Aorta (tissue), 5 donors: ENCODE measurements at places on chromosomes 2 and 18. TPM values are rescaled to one million over a fixed set of nuclear protein-coding genes. Genes with fewer than 3 reads are reported as not detected.
A peak's percentile ranks its signal among the peaks of the same experiment; 100 is the strongest.

Gene CELF4
- total RNA-seq, result not detected

GRCh38 chr2:225309516-225309915 lies 90.0 kb upstream of the NYAP2 start:
- H3K27me3 ChIP-seq, result no peaks in the 10 kb centered on the region
- no peaks in the 10 kb centered on the region for H3K36me3 ChIP-seq
- no peak overlapping the region for H3K4me3 ChIP-seq

Gene CNTNAP5
- total RNA-seq, result not detected

DNA sequence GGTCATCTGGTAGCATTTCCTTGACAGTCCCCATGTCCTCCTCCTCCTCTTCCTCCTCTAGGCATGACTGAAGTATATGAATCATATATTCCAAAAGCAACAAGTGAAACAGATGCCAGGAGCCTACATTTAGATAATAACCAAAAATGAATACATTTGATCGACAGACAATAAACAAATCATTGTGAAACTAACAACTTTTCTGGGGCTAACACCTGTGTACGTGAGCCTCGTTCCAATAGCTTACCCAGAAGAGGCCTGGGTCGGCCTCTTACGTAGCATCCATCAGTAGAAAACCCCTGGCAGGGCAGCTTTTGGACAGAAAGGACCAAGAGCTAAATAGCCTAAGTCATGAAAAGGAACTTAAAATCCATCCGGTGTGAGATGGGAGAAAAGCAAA lies 15.3 kb upstream of the CREG2 start:
- H3K36me3 ChIP-seq, result no peaks in the 10 kb centered on the region
- no peaks in the 10 kb centered on the region for H3K4me1 ChIP-seq
- H3K4me3 ChIP-seq, result no peak overlapping the region
- no peak overlapping the region for H3K27ac ChIP-seq

DNA sequence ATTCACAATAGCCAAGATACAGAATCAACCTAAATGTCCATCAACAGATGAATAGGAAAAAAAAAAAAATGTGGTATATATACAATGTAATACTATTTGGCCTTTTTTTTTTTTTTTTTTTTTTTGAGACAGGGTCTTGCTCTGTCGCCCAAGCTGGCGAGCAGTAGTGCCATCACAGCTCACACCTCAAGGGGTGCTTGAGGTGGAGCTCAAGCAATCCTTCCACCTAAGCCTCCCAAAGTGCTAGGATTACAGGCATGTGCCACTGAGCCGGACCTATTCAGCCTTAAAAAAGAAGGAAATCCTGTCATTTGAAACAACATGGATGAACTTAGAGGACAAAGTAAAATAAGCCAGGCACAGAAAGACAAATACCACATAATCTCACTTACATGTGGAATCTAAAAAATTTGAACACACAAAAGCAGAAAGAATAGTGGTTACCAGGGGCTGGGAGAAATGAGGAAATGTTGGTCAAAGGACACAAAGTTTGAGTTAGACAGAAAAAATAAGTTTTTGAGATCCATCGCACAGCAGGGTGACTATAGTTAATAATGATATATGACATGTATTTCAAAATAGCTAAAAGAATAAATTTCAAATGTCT lies 26.0 kb downstream of the TLK1 start:
- no peak overlapping the region for H3K27ac ChIP-seq
- H3K36me3 ChIP-seq, result no peaks in the 10 kb centered on the region
- DNase-seq, result no peak
- no peak overlapping the region for H3K4me3 ChIP-seq
- peaks cover 4% of the 10 kb centered on the region for H3K4me1 ChIP-seq

Gene KCNJ3
- total RNA-seq, result 5.1 TPM

DNA sequence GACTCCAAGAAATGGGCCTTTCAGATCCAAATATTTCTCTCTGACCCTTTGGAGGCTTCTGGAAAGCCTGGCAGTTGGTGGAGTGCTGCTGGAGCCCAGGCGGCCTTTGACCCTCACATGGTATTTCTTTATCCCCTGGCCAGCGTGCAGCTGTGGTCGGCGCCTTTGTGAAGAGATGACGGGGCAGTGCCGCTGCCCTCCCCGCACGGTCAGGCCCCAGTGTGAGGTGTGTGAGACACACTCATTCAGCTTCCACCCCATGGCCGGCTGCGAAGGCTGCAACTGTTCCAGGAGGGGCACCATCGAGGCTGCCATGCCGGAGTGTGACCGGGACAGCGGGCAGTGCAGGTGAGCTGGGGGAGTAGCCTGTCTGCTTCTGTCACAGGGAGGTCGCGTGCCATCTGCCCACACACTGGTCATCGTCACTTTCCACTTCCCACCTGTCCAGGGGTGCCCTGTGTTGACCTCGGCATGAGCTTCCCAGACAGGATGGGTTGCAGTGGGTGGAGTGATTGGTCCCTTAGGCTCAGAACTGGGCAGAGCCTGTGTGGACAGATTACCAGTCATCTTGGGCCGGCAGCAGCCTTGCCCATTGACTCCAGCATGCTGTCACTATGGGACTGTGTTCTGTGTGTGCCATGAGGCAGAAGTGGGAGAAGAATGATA lies 158.2 kb downstream of the LAMA3 start:
- no peaks in the 10 kb centered on the region for H3K4me1 ChIP-seq
- no peak overlapping the region for H3K4me3 ChIP-seq
- H3K36me3 ChIP-seq, result no peaks in the 10 kb centered on the region

GRCh38 chr2:1082456-1083205 lies 132.0 kb downstream of the SNTG2 start:
- H3K27me3 ChIP-seq, result no peaks in the 10 kb centered on the region
- H3K36me3 ChIP-seq, result no peaks in the 10 kb centered on the region
- H3K4me1 ChIP-seq, result no peaks in the 10 kb centered on the region

- no peak overlapping the region for H3K4me3 ChIP-seq
- no peaks in the 10 kb centered on the region for H3K4me1 ChIP-seq
- H3K27me3 ChIP-seq, result no peaks in the 10 kb centered on the region
- H3K27ac ChIP-seq, result no peak overlapping the region
Measured at GRCh38 chr2:186347472-186347871, 138.6 kb upstream of the ZC3H15 start.

GRCh38 chr18:36759167-36759776 lies 69.5 kb downstream of the TPGS2 start:
- DNase-seq, result no peak
- peaks cover 5% of the 10 kb centered on the region for H3K36me3 ChIP-seq
- H3K4me3 ChIP-seq, result no peak overlapping the region
- peaks cover under 1% of the 10 kb centered on the region for H3K27me3 ChIP-seq
- H3K27ac ChIP-seq, result no peak overlapping the region
- H3K4me1 ChIP-seq, result no peaks in the 10 kb centered on the region

DNA sequence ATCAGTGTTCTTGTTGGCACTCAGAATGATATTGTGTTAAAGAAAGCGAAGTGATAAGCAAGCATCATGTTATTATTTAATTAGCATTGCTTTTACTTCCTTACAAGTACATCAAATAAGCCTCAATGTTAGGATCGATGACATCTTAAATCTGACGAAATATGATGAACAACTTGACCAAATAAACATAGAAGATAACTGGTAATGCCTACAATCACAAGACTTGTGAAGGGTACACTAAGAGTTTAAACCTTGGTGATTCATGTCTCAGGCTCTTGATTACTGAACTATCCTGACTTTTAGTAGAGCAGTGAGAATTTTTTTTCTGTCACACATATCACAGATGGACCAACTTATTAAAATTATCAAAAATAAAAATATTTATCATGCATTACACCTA lies 500.8 kb upstream of the ZEB2 start:
- H3K27me3 ChIP-seq, result no peaks in the 10 kb centered on the region
- H3K27ac ChIP-seq, result no peak overlapping the region
- H3K36me3 ChIP-seq, result no peaks in the 10 kb centered on the region
- H3K4me3 ChIP-seq, result no peak overlapping the region

DNA sequence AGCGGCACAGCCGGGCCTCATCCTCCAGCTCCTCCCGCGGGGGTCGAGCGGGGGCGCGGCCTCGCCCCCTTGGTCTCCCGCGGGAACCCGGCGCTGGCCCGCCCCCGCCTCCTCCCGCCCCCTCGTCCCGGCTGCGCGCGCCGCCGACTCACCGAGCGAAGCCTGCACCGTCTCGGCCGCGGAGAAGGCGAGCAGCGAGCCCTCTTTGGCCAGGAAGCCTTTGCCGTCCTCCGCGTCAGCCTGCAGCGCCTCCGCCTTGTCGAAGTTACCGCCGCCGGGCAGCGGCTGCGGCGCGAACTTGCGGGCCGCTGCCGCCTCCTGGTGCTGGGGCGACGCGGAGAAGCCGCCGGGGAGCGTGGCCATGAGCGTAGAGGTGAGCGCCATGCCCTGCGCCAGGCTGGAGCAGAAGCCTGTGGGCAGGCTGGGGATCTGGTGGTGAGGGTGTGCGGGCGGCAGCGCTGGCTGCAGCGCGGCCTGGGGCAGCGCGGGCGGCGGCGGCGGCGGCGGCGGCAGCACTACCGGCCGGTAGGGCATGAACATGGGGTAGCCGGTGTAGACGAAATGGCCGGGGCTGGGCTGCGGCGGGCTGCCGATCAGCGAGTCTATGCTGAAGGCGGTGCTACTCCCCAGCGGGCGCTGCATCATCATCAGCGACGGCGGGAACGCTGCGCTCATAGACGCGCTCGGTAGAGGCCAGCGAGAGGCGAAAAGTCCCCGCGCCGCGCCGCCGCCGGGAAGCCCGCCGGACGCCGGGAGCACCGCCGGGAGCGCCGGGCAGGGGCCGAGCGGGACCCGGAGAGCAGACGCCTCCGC lies 683 bp downstream of the GBX2 start:
- H3K27ac ChIP-seq, result no peak overlapping the region
- peaks cover 1% of the 10 kb centered on the region for H3K27me3 ChIP-seq
- no peaks in the 10 kb centered on the region for H3K36me3 ChIP-seq
- H3K4me3 ChIP-seq, result peak overlapping the region; percentile 8
- no peaks in the 10 kb centered on the region for H3K4me1 ChIP-seq
- no peak for DNase-seq
